ENCODE measurements at places on chromosomes 1 and 21.

DNA sequence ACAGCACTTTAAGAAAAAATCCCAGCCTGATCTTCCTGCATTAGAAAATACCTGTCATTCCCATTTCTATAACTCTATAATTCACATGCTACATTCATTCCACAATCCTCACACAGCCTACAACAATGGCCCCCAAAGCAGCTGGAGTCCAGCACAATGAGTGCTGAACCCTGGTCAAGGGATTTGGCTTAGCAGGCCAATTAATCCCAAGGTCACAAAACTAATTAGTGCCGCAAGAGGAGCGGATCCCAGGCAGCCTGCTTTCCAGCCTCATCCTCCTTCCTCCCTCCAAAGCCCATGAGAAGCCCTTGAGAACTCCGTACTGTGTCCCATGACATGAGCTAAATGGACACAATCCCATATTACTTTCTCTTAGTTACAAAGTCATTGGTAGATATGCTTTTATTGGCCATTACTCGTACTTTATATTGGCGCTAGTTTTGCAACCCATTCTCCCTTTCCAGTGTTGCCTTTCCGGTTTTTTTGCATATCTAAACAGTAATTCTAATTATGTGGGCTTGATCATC is 94.8 kb downstream of the DAB1 start:
- no peak for DNase-seq

GRCh38 chr1:16979475-16980327 is 719 bp downstream of the MFAP2 start:
- DNase-seq = no peak

DNA sequence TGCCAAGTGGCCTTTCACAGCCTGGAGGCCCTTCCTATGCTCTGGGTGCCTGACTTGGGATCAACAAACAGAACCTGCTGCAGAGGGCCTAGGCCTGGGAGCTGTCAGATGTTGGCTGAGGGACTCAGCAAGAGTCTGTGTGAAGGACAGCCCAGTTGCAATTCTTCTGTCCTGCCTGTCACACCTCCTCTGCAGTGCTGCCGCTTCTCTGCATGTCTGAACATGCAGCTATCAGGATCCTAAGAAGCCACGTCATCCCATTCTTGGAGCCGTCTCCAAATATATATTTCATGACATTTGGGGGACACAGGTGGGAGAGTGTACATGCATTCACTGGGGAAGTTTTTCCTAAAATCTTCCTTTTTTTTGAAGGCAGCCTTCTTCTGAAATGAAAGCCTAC is 8.6 kb downstream of the FCAMR start:
- DNase-seq = no peak

GRCh38 chr21:46006547-46007491 is 25.2 kb downstream of the COL6A1 start:
- DNase-seq = no peak

DNA sequence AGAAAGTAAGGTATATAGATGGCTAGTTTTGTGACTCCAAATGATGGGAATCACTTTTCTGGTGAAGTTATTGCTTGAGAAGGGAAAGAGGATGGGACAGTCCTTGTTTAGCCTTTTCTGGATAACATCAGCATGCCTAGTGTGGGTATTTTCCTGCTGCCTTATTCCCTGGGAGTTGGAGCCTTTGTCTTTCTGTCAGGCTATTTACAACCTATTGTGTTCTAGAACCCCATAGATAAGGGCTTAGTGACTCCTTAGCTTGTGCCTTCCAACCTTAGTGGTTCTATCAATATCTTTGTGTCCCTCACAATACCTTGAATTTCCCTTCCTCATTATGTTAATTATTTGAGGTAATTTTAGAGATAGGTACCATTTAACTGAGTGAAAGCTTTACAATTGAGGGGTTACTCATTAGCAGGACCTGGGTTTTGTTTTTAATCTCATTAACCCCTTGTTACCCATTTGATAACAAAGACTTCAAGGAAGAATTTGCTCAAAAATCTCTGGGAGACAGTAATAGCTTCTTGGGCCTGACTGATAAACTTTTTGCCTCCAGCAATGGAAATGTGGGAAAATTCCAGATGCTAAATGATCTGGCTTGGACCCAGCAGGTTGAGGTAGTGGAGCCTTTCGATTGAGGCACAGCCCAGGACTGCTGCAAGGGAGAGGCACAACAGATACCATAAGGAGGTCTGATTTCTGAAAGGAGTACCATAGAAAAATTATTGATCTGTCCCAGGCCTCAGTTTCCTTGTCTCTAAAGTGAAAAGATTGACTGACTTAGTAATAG is 49.0 kb downstream of the CACHD1 start:
- no peak for DNase-seq

DNA sequence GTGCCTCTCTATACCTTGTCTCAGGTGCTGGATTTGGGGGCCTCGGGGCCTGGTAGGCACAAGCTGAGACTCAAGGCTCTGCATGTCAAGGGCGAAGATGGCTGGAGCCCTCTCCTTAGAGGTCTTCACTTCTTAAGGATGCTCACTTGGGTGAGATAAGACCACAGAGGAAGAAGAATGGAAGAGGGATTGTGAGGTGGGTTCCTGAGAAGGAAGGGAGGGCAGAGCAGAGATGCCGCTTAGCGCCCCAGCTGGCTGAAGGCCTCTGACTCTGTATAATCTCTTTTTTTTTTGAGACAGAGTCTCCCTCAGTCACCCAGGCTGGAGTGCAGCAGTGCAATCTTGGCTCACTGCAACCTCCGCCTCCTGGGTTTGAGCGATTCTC is 32.2 kb downstream of the SOX13 start:
- DNase-seq = no peak

DNA sequence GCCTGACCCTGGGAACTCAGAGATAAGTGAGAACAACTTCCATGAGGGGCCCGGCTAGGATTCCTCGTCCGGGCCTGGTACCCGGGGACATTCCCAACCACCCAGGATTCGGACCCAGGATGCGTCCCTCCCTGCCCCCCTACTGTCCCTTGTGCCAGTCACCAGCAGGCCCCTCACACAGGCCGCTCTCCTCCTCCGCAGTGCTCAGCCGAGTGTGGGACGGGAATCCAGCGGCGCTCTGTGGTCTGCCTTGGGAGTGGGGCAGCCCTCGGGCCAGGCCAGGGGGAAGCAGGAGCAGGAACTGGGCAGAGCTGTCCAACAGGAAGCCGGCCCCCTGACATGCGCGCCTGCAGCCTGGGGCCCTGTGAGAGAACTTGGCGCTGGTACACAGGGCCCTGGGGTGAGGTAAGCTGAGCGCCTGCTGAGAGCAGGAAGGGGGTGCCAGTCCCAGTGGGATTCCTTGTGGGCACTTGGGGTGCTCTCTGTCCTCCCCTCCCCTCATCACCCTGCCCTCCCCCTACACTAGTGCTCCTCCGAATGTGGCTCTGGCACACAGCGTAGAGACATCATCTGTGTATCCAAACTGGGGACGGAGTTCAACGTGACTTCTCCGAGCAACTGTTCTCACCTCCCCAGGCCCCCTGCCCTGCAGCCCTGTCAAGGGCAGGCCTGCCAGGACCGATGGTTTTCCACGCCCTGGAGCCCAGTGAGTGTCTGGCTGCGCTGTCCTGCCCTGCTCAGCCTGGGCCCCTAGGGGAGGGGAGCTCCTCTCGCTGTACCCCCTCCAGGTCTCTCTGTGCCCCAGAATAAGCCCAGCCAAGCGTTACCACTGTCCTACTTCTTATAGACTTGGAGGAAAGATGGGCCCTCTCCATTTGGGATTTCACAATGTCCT is 9.8 kb downstream of the ADAMTSL4 start:
- no peak for DNase-seq

DNA sequence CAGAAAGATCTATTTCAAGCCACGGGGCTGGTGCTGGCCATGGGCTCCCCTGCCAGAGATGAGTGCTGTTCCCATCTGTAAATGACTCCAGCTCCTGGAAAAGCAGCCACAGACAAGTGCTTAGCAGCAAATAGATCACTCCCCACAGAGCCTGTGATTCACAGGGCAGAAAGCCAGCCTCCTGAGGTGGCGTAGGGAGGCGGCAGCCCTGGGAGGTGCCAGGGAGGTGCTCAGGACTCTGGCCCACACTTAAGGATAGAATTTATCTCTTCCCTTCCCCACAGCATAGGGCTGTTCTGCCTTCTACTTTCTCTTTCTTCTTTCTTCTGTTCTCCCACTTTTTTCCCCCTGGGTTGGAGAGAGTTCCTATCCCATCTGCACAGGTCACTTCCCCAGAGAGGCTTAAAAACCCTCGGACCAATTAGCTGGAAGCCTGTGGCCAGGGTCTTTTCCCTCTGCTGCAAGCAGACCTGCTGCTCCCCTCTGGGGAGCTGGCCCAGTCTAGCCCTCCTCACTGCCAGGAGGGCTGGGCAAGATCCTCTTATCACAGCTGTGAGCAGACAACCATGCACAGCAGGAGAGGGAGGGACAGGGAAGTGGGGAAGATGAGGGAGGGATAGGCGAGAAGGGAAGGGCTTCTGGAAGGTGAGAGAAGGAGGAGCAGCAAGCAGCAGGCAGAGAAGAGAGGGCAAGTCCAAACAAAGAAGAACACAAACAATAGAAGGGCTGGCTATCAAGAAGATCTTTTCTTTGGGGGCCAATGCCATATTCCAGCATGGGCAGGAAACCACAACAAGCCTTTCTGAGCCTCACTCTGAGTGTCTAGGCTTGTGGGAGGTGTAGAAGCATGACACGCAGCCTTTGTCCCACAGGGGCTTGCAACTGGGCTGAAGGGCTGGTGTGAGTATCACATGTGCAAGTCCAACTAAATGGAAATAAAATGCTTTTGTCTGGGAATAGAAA is 41.0 kb downstream of the KCND3 start:
- no peak for DNase-seq
